ENCODE measurements at places on chromosomes 3 and 15.

GRCh38 chr3:59017617-59017984, 32.2 kb downstream of the CFAP20DC start:
- DNase-seq: no peak

DNA sequence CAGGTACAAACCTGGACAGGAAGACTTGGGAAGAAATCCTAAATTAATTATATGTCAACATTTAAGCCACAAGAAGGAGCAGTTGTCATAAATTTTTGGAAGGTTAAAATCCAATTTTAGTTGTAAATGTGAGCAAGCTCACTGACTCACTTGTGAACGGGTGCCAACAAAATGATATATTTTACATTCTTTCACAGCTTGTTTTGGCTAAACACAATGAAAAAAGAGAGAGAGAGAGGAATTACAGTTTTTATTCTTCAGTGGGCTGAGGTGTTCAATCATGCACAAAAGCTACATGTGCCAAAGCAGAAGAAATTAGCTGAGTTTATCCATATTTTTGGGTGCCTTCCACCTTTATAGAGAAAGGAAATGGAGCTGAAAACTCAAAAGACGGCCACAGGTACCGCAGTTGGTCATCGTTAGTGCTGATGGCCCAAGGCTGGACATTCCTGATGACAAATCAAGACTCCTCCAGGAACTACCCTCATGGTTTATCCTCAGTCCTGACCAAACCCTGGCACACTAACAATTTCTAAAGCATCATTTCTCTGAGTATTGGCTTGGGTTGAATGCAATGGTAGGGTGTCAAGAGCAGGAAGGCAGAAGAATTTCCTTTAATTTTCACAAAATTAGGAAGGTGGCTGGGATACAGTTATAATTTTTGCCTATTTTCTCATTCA, 37.6 kb upstream of the WNT5A start:
- DNase-seq: no peak

- DNase-seq: no peak
Observed at GRCh38 chr15:38689522-38689921, 124.9 kb upstream of the RASGRP1 start.

GRCh38 chr3:158775426-158776410, 26.1 kb upstream of the MFSD1 start:
- no peak for DNase-seq

DNA sequence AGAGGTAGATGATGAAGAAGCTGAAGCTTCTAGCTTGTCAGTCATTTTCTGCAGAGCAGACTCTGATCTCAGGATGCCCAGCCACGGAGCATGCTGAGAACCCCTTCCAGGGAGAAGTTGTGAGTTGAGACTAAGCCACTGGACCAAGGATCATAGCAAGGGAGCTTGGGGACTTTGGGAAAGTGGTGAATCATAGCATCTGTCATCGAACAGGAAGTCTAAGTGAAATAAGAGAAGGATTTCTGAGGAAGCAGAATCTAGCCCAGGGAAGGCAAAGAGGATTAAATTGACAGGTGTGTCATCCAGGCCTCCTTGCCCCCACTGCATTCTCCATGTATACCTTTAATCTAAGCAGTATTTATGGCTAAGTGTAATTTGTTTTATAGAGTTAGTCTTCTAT, 71.8 kb upstream of the TMEM108 start:
- DNase-seq: no peak

DNA sequence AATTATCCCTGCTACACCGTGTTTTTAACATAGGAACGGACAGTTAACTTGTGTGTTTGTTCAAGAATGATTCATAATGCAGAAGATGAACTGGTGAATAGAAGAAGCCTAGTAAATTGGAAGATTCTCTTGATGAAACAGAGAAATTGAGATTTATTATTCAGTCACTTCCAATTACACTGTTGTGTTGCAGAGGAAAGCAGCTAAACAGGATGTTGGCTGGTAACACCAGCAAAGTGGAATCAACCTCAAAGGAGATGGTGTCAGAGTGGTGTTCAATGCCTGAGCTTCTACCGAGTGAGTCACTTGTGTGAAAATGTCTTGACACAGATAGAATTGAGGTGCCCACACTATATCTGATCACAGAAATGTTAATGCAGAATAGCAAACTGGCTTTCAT, 399.6 kb downstream of the LPP start:
- no peak for DNase-seq

DNA sequence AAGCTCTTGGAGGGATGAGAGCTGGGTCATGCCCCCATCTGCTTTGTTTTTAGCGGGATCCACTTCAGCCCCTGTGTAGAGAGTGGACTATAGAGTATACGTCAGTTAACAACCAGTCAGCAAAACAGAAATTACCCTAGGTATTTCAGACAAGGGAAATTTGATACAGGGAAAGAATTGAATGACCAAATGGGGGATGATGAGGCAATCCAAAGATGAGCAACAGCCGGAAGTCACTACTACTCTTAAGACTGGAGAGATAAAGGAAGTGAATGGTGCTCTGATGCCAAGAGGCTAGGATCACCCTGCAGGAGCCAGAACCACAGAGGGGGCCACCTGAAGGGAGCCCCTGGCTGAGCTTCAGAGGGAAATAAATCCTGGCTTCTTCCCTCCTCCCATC, 1.7 kb upstream of the GPR62 start:
- no peak for DNase-seq

DNA sequence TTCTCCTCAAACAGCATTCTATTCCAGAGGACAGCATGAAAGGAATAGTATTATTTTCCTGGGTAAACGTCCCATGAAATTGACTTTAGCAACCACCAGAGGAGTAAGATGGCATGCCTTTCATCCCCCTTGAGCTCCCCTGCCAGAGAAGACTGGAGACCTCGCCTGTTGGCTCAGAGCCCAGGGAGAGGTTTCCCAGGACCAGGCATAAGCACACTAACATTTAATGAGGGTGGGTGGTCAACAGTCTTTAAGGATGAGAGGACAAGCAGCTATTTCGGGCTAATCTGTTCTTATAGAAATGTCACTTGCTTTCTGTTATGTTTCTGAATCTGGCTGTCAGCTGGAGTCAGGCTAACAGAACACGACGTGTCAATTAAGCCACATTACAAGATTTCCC, 390.5 kb downstream of the GABRG3 start:
- no peak for DNase-seq

DNA sequence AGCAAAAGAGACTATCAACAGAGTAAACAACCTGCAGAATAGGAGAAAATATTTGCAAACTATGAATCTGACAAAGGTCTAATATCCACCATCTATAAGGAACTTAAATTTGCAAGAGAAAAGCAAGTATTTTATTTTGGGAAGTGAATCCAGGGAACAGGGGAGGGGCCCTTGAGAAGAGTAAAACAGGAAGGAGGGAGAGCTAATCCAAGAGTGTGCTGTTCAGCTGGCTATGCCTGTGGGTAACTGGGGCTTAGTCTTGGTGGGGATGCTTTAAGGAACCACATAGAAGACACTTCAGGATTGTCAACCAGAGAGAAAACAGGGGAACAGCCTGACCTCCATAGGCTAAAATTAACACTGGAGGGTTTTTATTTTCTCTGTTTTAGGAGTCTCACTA, 3.9 kb upstream of the HHLA2 start:
- DNase-seq: no peak

GRCh38 chr3:53085476-53085875, 39.6 kb upstream of the SFMBT1 start:
- no peak for DNase-seq

DNA sequence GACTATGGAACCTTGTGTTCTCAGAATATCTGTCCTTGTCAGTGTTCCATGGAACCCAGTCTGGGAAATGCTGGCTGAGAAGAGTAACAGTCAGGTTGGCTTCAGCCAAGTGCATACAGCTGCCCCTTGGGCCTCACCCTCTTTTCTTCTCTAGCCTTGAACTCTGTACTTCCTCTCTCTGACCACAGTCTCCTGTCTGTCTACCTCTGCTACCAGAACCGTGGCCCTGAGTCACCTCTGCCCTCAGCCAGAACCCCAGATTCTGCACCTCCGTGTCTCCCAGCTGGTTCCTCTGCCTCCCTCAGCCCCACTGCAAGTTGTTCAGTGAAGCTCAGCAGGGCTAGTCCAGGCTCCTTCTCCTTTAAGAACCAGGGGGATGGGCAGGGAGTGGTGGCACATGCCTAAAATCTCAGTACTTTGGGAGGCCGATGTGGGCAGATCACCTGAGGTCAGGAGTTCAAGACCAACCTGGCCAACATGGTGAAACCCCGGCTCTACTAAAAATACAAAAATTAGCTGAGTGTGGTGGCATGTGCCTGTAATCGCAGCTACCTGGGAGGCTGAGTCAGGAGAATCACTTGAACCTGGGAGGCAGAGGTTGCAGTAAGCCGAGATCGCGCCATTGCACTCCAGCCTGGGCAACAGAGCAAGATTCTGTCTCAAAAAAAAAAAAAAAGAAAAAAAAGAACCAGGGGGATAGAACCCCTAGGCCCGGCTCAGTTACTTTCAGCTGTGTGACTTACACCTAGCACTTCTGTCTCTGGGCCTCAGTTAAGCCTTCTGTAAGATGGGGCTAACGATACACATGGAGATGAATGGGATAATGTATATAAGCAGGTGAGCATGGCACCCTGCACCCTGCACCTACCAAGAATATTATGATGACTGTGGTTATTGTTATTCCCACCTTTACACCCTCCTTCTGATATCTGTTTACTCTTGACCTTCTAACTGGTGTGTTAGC, 24.3 kb upstream of the TATDN2 start:
- DNase-seq: no peak

GRCh38 chr3:44058868-44059203, 182.8 kb upstream of the TOPAZ1 start:
- no peak for DNase-seq

DNA sequence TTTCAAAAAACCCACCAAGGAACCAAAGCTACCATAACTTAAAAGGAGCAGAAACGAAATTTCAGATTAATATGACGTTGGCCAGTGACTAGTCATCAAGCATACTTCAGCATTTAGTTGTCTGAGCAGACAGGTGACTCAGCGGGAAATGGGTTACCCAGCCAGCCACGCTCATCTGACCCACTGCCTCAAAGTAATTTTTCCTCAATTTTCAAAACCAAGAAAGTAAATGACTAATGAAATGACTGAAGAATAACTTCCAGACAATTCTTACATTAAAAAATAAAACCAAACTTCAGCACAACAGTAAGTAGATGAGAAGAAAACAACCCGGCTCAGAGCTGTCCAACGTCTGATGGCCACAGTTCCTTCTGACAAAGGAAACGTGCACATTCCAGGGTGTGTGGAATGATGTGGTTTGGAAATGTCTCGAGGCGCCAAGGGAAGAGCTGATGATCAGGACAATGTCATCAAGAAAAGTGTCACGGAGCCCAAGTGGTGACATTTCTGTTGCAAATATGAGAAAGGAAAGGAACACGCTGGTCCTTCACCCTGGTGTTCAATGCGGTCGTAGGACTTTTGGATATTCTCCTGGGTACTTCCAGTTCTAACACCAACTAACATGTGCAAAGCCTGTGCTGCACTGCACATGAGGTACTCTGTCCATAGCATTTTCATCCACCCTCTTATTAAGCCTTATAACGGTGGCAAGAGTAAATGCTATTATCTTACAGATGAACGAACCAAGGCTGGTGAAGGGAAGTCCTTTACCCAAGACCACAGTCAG, 79.1 kb downstream of the FOXP1 start:
- no peak for DNase-seq

GRCh38 chr3:138687236-138687635, 78.7 kb downstream of the FAIM start:
- no peak for DNase-seq

DNA sequence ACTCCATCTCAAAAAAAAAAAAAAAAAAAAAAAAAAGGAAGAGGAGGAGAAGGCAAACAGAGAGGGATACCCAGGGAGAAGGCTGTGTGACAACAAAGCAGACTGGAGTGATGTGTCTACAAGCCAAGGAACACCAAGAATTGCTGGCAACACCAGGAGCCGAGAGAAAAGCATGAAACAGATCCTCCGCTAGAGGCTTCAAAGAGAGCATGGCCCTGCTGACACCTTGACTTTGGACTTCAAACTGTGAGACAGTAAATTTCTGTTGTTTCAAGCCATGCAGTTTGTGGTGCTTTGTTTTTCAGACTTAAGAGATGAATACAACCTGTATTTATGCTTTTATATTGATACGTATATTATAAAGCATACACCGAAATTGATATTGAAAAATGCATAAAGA, 74.3 kb upstream of the TRA2B start:
- no peak for DNase-seq

- DNase-seq: peak; percentile 99
Observed at GRCh38 chr3:15601399-15602145, at the start of the genes BTD and HACL1. Gene BTD, plus strand, starts transcription at chr3:15601745. Its CDS starts 33,695 bp downstream, at chr3:15635440. Gene HACL1, minus strand, starts transcription at chr3:15601569. Its CDS starts 106 bp downstream, at chr3:15601463.

- no peak for DNase-seq
Observed at GRCh38 chr15:101807345-101807945, 4.1 kb downstream of the OR4F6 start.

GRCh38 chr3:72492240-72492639, 356.0 kb downstream of the SHQ1 start:
- no peak for DNase-seq

DNA sequence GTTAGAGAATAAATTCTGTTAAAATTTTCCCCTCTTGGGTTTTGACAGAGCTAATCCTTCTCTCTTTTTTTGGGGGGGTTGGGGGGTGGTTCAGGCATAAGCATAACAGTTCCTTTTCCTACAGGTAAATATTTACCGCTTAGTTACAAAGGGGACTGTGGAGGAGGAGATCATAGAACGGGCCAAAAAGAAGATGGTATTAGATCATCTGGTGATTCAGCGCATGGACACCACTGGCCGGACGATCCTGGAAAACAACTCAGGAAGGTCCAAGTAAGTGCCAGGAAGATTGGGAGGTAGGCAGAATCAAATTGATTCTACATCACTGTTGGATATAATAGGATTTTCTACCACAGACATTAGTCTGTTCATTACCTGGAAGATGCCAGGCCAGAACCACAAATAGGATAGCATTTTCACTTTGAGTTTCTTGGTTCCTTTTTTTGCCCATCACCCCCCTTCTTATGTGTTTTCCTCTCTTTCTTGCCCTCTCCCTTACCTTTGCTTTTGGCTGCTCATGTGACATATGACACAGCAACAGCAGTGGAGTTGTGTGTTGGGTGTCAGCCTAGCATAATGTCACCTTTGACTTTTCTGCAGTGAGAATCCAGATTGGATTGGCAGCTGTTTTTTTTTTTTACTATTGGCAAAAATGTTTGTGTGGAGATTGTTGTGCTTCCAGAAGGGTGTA, 79.0 kb downstream of the CHD2 start:
- DNase-seq: no peak

DNA sequence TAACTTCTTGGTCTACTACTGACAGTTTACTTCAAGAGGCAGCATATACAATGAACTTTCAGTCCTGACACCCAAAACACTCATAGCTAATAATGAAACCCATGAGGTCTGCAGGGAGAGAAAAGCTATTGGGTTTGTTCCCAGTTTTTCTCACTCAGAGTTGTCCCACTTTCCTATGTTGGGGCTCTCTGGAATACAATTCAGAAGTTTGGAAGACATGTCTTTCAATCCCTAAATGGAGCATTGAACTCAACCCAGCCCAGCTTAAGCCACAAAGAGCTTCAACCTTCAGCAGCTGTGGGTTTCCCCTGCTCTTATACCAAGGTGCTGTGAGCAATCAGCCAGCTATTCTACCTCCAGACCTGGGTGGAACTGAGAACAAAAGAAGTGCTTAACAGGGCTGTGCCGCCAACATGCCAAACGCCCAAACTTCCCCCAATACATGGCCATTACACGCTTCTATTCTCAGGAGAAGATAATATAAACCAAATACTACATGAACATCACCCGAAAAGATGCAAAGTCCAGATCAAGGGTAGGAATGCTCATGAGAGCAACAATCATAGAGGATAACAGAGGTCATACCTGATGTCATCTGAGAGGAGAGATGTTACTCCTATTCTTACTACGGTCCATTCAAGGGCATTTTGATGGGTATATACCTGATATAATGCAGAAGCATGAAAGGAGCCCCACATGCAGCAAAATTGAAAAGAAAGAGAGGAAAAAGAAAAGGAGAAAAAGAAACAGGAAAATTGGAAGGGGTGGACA, 131.2 kb upstream of the TGFBR2 start:
- DNase-seq: no peak

All from stimulated activated CD4-positive, alpha-beta T cell treated with anti-CD3 and anti-CD28 coated beads, Interleukin-1b, Interleukin-23, amount 100 ng/mL, for 4 hours (primary cell).